ENCODE measurements at places on chromosomes 7 and 10. TPM values are rescaled to one million over a fixed set of nuclear protein-coding genes. Genes with fewer than 3 reads are reported as not detected.

Gene KIAA1217
- total RNA-seq = not detected

Gene OLAH
- total RNA-seq = 0.34 TPM

Gene FAM13C
- total RNA-seq = not detected

Gene ALOX5
- total RNA-seq = 4.2 TPM

Gene UBTD1
- total RNA-seq = 0.80 TPM

Gene PRLHR
- not detected for total RNA-seq

Gene GIMAP7
- 50.7 TPM for total RNA-seq

Gene FKBP6
- total RNA-seq = not detected

Gene EPC1
- total RNA-seq = 181 TPM

Gene DDX50
- 46.8 TPM for total RNA-seq

Gene FAM25A
- total RNA-seq = not detected

Gene GIMAP5
- total RNA-seq = 31.3 TPM

Gene SLC39A12
- not detected for total RNA-seq

Gene ITGA8
- not detected for total RNA-seq

DNA sequence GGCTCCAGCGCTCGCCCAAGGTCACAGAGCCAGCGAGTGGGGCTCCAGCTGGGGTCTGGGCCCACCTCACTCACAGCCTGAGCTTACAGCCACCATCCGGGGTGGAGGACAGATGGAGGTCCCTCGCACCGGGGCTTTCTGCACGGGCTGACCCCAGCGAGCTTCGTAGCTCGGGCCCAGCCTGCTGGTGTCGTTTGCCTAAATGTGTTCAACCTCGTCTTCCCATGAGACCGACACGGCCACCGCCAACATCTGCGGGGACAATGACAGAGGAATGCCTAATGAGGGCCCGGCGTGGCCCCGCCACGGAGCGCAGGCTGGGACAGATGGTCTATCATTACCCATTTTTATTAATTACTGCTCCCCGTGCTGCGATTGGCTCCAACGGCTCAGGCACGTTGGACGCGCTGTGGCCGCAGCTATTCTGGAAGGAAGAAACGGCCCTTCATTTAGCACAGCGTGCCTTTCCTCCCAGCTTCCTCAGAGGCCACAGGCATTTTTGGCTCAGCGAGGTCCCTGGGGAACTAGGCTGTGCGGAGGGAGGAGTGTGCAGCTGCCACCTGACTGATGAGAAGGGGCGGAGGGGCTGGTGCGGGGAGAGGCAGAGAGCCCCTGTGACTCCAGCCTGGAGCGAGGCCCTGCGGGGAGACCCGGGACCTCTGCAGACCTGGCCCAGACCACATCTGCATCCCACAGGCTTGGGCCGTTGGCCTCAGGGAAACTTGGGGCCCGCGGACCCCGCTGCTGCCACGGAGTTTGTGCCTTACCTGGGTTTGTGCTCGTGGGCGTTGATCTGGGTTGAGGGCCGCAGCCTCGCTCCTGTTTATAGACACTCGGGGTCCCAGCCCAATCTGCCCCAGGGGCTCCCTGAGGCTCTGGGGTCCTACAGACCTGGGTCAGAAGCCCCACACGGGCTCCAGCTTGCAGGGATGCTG is 22.9 kb upstream of the ELFN1 start:
- peaks cover 9% of the 10 kb centered on the region for H3K27me3 ChIP-seq
- no peak overlapping the region for H3K4me3 ChIP-seq
- no peak for DNase-seq

GRCh38 chr10:89503652-89504370 is 31.6 kb downstream of the SLC16A12 start:
- H3K4me3 ChIP-seq = no peak overlapping the region
- no peak for DNase-seq
- H3K27me3 ChIP-seq = no peaks in the 10 kb centered on the region

DNA sequence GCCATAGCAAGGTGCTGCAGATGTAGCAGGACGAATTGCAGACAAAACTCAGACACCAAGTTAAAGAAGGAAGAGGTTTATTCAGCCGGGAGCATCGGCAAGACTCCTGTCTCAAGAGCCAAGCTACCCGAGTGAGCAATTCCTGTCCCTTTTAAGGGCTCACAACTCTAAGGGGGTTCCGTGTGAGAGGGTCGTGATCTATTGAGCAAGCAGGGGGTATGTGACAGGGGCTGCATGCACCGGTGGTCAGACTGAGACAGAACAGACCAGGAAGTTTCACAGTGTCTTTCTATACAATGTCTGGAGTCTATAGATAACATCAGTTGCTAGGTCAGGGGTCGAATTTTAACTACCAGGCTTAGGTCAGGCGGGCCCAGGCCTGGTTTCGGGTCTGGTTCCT is 222.0 kb upstream of the C7orf33 start:
- H3K36me3 ChIP-seq = no peaks in the 10 kb centered on the region
- no peak overlapping the region for H3K4me3 ChIP-seq
- no peak overlapping the region for H3K27ac ChIP-seq

DNA sequence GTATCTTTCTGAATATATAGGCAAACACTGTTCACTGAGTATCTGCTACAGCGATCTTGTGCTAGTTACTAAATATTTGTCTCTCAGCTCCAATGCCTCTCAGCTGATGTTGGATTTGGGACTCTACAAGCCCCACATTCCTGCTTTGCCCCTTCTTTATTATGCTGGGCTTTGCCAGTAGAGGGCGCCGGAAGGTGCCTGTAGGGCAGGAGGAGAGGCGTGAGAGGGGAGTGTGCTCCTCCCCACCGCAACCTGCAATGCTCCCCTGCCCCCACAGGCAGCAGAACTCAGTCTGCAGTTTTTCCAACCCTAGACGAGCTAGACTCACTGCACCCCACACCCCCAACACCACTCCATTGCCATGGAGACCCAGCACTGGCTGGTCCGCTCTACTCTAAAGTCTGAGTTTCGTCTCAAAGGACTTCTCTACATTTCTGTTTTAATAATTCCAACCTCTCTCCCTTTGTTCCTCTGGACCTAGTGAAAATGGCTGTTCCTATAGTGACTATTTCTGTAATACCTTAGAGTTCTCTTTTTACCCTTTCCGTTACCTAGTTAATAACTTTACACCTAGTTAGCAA is 337.6 kb downstream of the CCSER2 start:
- no peak for DNase-seq
- H3K27me3 ChIP-seq = no peaks in the 10 kb centered on the region
- H3K4me1 ChIP-seq = no peaks in the 10 kb centered on the region
- H3K36me3 ChIP-seq = no peaks in the 10 kb centered on the region

DNA sequence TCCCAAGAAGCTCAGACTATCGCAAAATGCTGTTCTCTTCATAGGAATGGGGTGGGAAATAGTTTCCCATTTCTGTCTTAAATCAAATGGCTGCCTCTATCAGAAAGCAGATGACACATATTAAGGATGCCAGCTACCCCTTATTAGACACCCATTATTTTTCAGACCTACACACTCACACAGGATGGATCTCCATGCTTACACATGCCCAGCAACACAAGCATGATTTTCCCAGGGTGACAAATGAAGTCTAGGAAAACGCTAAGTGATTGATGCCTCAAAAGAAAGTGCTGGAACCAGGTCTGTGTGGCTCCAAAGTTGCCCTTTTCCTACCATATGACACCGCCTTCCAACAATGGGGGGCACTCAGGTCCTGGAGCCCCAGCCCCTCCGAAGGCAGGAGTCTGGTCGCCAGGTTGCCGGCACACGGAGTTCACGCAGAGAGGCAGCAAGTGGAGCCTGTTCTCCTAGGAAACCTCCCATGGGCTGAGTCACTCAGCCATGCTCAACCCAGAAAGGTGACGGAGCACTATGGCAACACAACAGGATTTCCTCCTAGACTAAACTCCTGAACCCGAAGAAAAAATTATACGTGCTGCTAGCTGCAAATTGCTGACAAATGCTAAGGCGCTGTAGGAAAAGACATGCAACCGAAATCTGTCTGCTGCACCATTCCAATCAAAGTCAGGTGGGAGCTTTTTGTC is 19.8 kb downstream of the VOPP1 start:
- H3K4me1 ChIP-seq = peaks cover 90% of the 10 kb centered on the region
- H3K27ac ChIP-seq = no peak overlapping the region
- no peaks in the 10 kb centered on the region for H3K27me3 ChIP-seq
- no peak for DNase-seq
- H3K4me3 ChIP-seq = no peak overlapping the region

GRCh38 chr7:71385330-71385729 is 253.4 kb downstream of the GALNT17 start:
- DNase-seq = no peak
- no peaks in the 10 kb centered on the region for H3K27me3 ChIP-seq
- H3K36me3 ChIP-seq = no peaks in the 10 kb centered on the region
- H3K27ac ChIP-seq = no peak overlapping the region
- no peaks in the 10 kb centered on the region for H3K4me1 ChIP-seq

DNA sequence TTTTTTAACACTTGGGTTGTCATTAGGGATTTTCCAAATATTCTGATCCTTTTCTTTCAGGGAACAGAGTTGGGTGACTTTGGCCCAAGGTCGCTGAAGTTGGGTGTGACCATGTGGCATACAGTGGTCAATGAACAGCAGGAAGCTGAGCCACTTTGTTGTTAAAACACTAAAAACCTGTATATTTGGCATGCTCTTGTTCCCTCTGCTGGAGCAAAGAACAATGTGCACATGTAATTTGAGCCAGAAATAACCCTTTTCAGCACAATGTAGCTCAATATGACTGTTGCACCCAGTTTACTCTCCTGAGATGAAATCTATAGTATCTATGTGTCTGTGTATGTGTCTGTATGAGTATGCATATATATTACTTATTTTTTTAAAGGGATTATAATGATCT is 74.9 kb downstream of the ADCYAP1R1 start:
- H3K27me3 ChIP-seq = no peaks in the 10 kb centered on the region
- no peaks in the 10 kb centered on the region for H3K36me3 ChIP-seq
- DNase-seq = no peak
- no peak overlapping the region for H3K27ac ChIP-seq
- H3K4me3 ChIP-seq = no peak overlapping the region

- no peak for DNase-seq
- H3K4me3 ChIP-seq = no peak overlapping the region
- no peaks in the 10 kb centered on the region for H3K27me3 ChIP-seq
- H3K4me1 ChIP-seq = no peaks in the 10 kb centered on the region
These were observed 253.2 kb downstream of the BMPER start for GRCh38 chr7:34158368-34159153.

- no peaks in the 10 kb centered on the region for H3K27me3 ChIP-seq
- H3K4me3 ChIP-seq = no peak overlapping the region
- no peaks in the 10 kb centered on the region for H3K4me1 ChIP-seq
- H3K27ac ChIP-seq = no peak overlapping the region
These were observed 44.8 kb downstream of the PRPF18 start for GRCh38 chr10:13631594-13631993.

GRCh38 chr7:149458235-149458634 is 2.6 kb downstream of the ZNF777 start:
- no peak overlapping the region for H3K4me3 ChIP-seq
- H3K4me1 ChIP-seq = peaks cover 25% of the 10 kb centered on the region
- no peaks in the 10 kb centered on the region for H3K27me3 ChIP-seq
- H3K36me3 ChIP-seq = peaks cover 24% of the 10 kb centered on the region
- DNase-seq = no peak

GRCh38 chr10:35194906-35195305 is 68.3 kb downstream of the CREM start:
- H3K36me3 ChIP-seq = no peaks in the 10 kb centered on the region
- DNase-seq = peak; percentile 8
- peak overlapping the region; percentile 52 for H3K4me3 ChIP-seq
- peak overlapping the region; percentile 97 for H3K27ac ChIP-seq
- H3K27me3 ChIP-seq = no peaks in the 10 kb centered on the region

- H3K27ac ChIP-seq = no peak overlapping the region
- no peaks in the 10 kb centered on the region for H3K36me3 ChIP-seq
- H3K27me3 ChIP-seq = peaks cover 11% of the 10 kb centered on the region
- DNase-seq = no peak
- no peak overlapping the region for H3K4me3 ChIP-seq
- no peaks in the 10 kb centered on the region for H3K4me1 ChIP-seq
These were observed 5.9 kb upstream of the ITGA8 start for GRCh38 chr10:15725603-15726002.

GRCh38 chr10:23457632-23458417 is 18.9 kb downstream of the OTUD1 start:
- no peak overlapping the region for H3K27ac ChIP-seq
- DNase-seq = no peak
- no peaks in the 10 kb centered on the region for H3K4me1 ChIP-seq
- H3K27me3 ChIP-seq = no peaks in the 10 kb centered on the region
- H3K4me3 ChIP-seq = no peak overlapping the region

GRCh38 chr10:43128958-43129706 is 9.1 kb upstream of the CSGALNACT2 start:
- H3K4me1 ChIP-seq = peaks cover 26% of the 10 kb centered on the region
- H3K4me3 ChIP-seq = no peak overlapping the region
- H3K27ac ChIP-seq = no peak overlapping the region
- H3K27me3 ChIP-seq = no peaks in the 10 kb centered on the region
- no peaks in the 10 kb centered on the region for H3K36me3 ChIP-seq

- no peak overlapping the region for H3K27ac ChIP-seq
- H3K36me3 ChIP-seq = no peaks in the 10 kb centered on the region
- H3K4me3 ChIP-seq = no peak overlapping the region
- no peak for DNase-seq
These were observed 8.0 kb downstream of the SYCE1 start for GRCh38 chr10:133557381-133557780.

DNA sequence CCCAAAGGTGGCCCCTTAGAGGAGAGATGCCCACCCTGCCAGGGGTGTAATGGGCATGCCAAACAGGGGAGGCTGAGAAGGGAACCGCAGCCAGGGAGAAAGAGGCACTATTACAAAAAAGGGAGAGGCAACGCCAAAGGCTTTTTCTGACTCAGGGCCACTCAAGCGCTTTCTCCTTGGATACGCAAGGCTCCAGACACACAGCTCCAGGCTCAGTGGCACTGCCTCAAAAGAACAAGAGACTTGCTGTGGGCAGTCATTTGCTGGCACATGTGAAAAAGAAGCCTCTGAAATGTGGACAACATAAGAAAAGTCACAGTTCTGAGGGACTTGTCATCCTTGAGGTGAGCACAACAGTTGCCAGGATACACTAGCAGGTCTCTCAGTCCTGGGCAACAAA is 128.4 kb downstream of the DGKI start:
- H3K36me3 ChIP-seq = no peaks in the 10 kb centered on the region
- no peak for DNase-seq
- no peak overlapping the region for H3K4me3 ChIP-seq
- no peaks in the 10 kb centered on the region for H3K4me1 ChIP-seq
- H3K27me3 ChIP-seq = no peaks in the 10 kb centered on the region

GRCh38 chr7:52648872-52649271 is 386.6 kb upstream of the POM121L12 start:
- no peaks in the 10 kb centered on the region for H3K4me1 ChIP-seq
- H3K36me3 ChIP-seq = no peaks in the 10 kb centered on the region
- H3K27me3 ChIP-seq = no peaks in the 10 kb centered on the region
- no peak overlapping the region for H3K4me3 ChIP-seq

DNA sequence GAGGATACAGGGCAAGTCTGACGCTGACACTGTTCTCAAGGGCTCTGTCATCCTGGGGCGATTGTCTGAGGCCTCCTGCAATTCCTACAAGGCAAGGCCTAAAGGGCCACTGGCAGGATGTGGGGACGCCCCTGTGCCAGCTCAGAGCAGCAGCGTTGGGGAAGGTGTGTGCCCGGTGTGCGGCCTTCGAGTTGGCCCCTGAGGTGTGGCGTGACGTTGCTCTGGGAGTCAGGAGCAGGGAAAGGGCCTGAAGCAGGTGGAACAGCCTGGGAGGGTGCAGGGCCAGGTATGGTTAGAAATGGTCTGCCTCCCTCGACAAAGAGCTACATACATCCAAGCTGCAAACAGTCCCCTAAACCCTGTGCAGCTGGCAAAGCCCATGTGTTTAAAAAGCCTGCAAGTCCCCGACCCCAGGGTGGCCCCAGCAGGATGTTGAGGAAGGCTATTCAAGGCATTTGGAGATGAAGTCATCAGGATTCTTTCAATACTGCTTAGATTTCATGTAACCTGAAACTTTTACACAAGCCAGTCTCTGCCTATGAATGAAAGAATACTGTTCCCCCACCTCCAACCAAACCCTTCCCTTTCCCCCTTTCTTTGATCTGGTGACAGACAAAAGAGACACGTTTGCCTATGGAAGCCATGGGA is 142.5 kb upstream of the TNS3 start:
- no peaks in the 10 kb centered on the region for H3K27me3 ChIP-seq
- no peak overlapping the region for H3K27ac ChIP-seq
- H3K36me3 ChIP-seq = no peaks in the 10 kb centered on the region
- DNase-seq = no peak

Data from CD4-positive, alpha-beta T cell (primary cell).